LHCN-M2 (cell line): ENCODE measurements at places on chromosomes 1 and 21.

DNA sequence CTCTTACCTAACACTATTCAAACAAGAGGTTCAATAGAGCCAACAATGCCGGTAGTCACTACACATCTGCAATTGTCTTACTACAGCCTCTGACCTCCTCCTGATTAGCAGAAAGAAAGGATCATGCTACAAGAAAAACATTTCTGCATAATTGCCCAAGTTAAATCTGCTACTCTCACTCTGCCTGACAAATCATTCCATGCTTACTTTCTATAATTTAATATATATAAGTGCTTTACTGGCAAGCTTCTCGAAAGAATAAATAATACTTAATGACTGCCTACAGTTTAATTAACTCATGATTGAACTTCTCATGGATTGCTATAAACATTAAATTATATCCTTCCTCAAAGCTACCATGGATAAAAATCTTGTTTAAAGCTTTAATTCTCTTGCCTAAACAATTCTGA is 156.0 kb downstream of the SLC45A1 start:
- no peak for DNase-seq

DNA sequence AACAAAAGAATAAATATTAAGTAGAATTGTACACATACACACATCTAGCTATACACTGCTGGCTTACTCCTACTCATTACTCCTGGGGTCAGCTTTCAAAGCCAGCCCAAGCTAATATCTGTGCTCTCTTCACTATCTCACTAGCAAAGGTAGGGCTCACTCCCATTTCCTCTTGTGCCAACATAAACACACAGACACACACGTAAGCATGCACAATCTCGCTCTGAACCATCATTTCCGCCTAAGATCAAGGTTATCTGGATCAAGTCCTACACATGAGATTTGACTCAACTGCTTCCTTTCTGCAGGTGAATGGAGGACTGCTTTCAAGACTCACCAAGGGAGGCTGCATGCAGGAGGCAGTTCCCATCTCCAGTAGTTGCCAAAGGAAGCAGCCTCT is 28.8 kb upstream of the MTMR11 start:
- no peak for DNase-seq

GRCh38 chr1:188652678-188653077 is 1823.9 kb downstream of the PLA2G4A start:
- no peak for DNase-seq

DNA sequence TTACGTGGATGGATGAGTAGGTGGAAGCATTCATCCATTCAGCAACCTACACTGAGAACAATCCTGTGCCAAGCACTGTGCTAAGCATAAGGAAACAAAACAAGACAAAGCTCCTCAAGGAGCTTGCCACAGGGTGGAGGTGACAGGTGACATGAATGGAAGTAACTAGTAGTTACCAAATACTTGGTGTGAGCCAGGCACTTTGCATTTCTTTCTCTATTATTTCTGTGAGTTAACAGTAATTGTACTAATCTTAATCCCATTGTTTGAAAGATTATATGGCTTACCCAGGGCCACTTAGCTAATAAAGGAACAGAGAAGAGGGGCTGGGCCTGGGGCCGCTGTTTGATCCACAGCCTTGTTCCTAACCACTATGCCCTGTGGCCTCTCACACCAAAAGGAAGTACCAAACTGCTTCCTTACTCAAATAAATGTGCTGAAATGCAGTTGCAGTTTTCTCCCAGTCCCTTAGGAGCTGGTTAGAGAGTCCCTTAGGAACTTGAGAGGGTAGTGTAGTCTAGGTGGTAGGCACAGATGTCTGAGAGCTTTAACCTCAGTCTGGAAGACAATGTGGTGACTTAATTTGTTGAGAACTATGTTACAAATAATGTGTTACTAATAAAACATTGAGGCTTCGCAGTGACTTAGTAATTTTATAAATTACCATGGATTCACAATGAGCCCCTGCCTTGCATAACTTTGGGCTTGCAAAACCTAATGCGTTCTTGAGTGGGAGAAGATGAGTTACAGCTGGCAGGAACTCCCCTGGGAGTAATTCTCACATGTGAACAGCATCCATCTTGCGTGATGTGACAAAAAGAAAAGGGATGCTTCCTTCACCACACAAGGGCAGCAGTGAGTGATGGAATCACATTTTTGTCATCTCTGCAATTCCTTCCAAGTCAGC is 69.8 kb downstream of the MPZL1 start:
- peak; percentile 86 for DNase-seq

- DNase-seq: no peak
These were observed 18.1 kb downstream of the RSBN1 start for GRCh38 chr1:113793878-113794834.

GRCh38 chr1:245067257-245067656 is 87.5 kb upstream of the KIF26B start:
- peak; percentile 65 for DNase-seq

GRCh38 chr1:26602378-26602959 is 72.9 kb downstream of the RPS6KA1 start:
- peak; percentile 61 for DNase-seq

- peak; percentile 61 for DNase-seq
These were observed 297.8 kb downstream of the BRINP3 start for GRCh38 chr1:190179817-190180216.

DNA sequence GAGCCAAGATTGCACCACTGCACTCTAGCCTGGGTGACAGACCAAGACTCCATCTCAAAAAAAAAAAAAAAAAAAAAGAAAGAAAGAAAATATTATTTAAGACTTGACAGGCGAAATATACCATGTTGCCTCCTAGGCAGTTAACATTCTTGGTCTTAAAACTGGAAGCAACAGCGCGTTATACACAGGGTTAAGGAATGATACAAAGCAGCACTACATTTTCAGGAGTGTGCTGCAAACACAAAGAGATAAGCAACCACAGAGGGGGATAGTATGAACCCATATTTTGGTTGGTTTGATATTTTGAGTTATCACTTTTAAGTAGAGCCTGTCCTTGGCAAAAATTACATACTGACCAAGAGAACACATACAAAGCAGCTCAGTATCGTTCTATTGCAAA is 25.1 kb downstream of the USP24 start:
- no peak for DNase-seq

GRCh38 chr1:1303736-1304135 is 4.0 kb downstream of the ACAP3 start:
- no peak for DNase-seq

GRCh38 chr1:171585715-171586114 is 36.3 kb upstream of the MYOCOS start:
- no peak for DNase-seq

DNA sequence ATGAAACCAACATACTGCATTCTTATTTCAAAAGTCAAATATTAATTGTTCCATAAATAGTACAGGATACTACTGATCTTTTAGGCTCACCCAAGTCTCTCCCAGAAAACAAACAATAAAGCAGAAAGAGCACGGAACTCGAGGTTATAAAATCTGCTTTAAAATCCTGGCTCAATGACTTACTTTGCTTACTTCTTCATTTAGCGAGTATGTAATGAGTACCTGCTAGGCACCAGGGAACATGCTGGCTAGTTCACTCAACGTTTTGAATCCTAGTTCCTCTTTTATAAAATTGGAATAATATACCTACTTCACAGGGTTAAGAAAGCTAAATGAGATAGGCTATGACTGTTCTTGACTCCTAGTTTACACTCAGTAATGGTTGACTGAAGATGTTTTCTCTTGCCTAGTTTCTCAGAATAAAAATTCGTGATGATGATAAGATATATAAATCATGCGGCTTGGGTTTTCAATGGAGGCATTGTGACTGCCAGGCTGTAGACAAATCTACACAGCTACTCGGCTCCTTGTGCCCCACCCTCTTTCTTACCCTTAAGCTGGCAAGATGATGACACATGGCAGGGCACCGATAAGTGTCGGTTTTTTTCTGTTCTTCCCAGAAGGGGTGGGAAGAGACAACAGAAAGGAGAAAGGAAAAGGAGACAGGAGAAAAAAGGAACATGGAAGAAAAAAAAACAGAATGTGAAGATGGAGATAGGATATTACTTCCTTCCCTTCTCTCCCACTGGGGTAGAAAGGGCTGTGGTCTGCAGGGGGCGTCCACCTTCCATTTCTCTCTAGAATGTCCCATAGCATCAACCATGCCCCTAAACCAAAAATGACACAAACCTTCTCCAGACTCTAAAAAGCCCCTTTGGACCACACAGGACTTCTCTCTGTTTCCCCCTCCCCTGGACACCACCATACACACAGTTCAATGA is 507.1 kb downstream of the SMYD3 start:
- no peak for DNase-seq

DNA sequence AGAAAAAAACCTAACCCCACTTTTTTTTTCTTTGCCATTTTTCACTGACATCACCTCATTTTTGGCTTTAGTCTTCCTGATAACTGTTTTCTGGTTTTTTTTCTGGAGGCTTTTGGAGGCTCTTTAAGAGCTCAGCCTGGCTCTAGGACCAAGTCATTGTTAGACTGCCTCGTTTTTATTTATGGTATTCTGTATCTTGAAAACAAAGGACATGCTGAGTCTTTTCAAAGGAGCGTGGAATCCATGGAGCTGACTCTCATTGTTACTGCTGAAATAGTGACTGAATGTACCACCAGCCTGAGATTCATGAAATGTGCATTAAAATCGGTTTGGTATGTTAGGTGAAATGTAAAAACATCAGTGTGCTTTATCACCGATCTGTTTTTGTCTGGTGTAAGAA is 28.0 kb downstream of the RASAL2 start:
- no peak for DNase-seq
